Stimulated activated memory B cell treated with anti-CD40 and anti-IgM and Interleukin-4, amounts not matched to agents 10 μg/mL and 1 μg/mL and 100 μg/mL, for 72 hours (primary cell): ENCODE measurements at places on chromosomes 11 and 22.

DNA sequence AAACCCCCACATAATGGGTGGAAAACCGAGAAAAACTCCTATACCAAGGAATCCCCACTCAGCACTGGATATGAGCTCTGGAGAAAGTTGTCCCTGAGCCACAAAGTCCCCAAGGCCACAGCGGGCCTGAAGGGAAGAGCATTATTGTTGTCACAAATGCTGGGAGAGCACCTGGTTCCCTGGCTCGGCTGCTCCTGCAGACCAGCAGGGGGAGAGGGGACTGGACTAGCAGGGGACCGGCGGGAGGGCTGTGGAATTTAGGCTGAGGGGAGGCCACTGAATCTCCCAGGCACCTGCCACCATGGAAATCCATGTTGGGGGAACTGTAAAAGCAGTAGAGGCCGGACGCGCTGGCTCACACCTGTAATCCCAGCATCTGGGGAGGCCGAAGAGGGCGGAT, 7.0 kb downstream of the PC start:
- no peak for ATAC-seq

DNA sequence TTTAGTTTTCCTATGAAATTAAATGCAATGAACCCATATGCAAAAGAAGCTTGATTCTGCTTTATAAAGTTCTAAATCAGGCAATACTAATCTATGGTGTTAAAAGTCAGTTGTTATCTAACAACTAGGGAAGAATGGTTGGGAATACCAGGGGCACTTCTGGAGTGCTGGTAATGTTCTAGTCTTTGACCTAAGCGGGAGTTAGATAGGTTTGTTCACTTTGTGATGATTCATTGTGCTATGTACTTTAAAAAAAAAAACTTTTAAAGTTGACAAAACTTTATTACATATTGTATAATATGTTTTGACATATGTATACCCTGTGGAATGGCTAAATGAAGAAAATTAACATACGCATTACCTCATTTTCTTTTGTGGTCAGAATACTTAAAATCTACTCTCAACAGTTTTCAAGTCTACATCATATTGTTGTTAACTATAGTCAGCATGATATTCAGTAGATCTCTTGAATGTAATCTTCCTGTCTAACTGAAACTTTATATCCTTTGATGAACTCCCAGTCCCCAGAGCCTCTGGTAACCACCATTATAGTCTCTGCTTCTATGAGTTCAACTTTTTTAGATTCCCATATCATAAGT, 39.2 kb downstream of the BIRC2 start:
- ATAC-seq, result no peak

GRCh38 chr11:28447226-28447625, 339.0 kb downstream of the METTL15 start:
- no peak for ATAC-seq

DNA sequence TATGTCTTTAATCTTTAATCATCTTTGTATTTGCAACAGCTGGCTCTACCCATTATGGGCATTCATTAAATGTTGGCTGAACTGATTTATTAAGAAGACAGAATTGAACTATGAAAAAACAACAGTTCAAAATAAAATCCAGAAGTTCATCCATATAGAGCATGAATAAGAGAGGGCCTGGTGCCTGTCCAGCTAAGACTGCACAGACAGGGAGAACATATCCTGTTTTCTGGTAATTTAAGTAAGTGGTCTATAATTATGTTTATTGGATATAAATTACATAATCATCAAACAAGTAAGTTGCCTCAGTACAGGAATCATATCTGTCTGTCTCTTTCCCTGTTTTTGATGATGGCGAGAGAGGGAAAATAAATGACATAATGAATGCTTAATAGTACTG, 137.2 kb downstream of the RBFOX2 start:
- no peak for ATAC-seq

- no peak for ATAC-seq
These were observed 60.4 kb downstream of the SFI1 start for GRCh38 chr22:31556627-31557203.

GRCh38 chr11:26946257-26946716, 47.6 kb upstream of the FIBIN start:
- ATAC-seq, result no peak

- no peak for ATAC-seq
These were observed 60.5 kb downstream of the NUP98 start for GRCh38 chr11:3736816-3737215.

GRCh38 chr22:22593964-22594656, 35.0 kb upstream of the PRAME start:
- ATAC-seq, result peak; percentile 67

GRCh38 chr11:107860688-107861087, 2.1 kb upstream of the SLC35F2 start:
- ATAC-seq, result no peak

GRCh38 chr11:88689548-88690240, 352.2 kb upstream of the CTSC start:
- ATAC-seq, result no peak

DNA sequence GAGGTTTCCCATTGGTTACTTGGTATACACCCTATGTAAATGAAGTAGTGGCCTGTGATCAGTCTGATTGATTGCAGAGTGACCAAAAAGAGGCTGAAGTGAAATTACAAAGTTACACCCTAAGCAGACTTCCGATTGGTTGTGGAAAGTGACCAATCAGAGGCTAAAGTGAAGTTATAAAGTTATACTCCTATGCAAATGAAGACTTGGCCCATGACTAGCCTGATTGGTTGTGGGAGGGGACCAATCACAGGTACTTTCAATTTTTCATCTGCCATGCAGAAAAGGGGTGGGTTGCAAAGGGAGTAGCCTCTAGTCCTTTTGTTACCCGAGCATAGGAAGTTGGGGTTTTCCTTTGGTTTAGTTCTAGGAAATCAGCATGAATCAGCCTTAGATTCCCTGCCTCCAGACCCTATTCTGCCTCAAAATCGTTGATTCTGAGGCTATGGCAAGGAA, 18.1 kb upstream of the CSTF3 start:
- no peak for ATAC-seq

DNA sequence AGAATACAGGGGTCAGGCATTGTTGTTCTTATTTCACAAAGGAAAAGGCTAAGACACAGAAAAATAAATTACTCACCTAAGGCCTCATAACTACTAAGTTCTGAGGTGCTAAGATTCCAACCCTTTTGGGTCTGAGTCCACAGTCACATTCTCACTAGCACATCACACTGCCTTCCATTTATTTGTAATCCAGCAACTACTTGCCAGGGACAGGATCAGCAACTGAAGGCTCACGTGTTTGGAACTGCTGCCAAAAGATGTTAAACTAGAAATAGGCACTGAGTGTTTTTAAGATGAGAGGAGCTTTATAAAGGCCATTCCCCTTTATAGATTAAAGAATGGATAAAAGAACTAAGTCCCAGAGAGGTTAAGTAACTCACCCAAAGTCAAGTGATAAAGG, 58.0 kb downstream of the CADM1 start:
- no peak for ATAC-seq
